ENCODE measurements at places on chromosomes 5 and 9. TPM values are rescaled to one million over a fixed set of nuclear protein-coding genes. Genes with fewer than 3 reads are reported as not detected.

DNA sequence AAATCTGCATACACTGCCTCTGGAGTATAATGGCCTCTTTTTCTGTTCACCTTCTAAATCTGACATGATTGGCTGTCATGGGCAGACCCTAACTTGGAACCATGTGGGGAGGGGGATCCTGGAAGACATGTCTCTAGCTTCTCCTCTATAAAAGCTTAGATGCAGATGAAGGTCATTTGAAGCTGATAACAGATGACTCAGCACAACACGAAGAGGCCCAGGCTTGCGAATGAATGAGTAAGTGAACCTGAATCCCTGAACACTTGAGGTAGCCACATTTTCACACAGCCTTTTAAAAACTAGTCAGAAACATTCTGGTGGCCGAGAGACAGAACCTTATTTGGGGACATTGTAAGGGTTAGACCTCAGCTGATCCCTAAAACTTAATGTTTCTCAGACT lies 282.6 kb downstream of the ELAVL2 start:
- no peak for DNase-seq

DNA sequence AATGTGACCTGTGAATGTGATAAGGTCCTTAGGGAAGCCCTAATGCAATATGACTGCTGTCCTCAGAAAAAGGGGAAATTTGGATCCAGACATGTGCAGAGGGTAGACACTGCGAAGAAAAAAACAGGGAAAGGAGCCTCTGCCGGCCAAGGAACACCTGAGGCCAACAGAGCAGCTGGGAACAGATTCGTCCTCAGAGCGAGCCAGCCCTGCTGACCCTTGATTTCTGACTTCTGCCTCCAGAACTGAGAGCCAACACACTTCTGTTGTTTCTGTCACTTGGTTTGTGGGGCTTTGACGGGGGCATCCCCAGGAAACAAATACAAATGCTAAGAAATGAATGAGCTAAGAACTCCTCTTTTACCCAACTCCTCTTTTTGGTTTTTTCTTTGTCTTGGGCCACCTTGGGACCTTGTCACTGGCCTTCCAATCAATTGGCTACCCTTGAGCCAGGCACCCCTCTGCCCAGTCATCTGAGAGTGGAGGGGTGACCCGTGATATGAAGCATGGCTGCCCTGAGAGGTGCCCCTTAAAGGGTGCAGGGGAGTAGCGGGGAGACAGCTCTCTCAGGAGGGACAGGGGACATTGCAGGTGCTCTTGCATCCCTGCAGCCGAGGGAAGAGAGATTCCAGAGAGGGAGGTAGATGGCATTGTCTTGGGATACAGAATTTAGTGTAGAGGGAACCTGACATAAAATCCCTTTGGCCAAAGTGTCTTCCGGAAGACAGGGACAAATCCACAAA lies 16.9 kb downstream of the TMOD1 start:
- DNase-seq, result no peak

- DNase-seq, result no peak
These were observed 106.9 kb upstream of the COL5A1 start for GRCh38 chr9:134534661-134535080.

- DNase-seq, result no peak
These were observed 6.3 kb downstream of the SLC12A7 start for GRCh38 chr5:1105350-1106265.

GAS1 gene
- 46.8 TPM for polyA plus RNA-seq

DNA sequence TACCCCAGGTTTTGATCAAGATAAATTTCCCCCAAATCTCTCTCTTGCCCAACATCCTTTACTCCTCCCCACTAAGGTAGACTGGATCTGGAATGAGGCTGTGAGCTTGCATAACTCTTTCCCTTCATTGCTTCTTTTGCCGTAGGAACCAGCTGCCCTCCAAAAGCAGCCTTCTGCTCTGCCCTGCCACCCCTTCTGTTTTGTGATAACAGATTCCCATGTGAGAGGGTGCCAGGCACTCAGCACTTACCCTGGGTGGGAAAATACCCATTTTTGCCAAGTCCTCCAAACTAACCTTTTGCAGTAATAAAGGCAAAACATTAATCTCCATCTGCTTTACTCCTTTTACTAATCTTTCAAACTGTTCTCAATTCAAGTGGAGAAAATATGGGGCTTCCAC lies 182.6 kb downstream of the ASTN2 start:
- DNase-seq, result no peak

DNA sequence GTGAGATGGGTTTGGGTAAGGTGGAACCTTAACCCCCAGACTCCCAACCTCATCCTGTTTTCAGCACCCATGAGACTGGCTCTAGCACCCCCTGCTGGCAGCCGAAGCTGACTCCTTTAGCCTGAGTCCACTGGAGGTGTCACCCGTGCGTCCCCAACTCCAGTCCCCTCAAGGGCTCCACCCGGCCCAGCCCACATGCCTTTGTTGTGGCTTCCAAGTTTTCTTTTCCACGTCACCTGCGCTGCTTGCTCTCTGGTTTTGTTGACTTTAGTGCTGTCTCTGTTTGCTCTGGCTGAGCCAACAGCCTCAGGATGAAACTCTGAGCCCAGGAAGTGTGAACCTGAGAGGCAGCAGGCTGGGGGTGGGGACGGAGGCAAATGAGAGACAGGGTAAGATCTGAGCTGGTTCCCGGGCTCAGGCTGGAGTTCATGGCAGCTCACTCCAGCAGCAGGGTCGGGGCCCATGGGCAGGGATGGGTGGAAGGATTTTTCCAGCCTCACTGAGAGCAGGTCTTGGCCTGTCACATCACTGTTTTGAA lies 13.2 kb upstream of the AQP7 start:
- no peak for DNase-seq

- no peak for DNase-seq
These were observed 109.6 kb upstream of the KCNN2 start for GRCh38 chr5:114252226-114252625.

GRCh38 chr9:128286440-128286839 lies 10.4 kb downstream of the SWI5 start:
- DNase-seq, result no peak

SLC12A2 gene
- 41.8 TPM for polyA plus RNA-seq

- no peak for DNase-seq
These were observed 66.0 kb upstream of the KLF9 start for GRCh38 chr9:70480405-70480980.

DNA sequence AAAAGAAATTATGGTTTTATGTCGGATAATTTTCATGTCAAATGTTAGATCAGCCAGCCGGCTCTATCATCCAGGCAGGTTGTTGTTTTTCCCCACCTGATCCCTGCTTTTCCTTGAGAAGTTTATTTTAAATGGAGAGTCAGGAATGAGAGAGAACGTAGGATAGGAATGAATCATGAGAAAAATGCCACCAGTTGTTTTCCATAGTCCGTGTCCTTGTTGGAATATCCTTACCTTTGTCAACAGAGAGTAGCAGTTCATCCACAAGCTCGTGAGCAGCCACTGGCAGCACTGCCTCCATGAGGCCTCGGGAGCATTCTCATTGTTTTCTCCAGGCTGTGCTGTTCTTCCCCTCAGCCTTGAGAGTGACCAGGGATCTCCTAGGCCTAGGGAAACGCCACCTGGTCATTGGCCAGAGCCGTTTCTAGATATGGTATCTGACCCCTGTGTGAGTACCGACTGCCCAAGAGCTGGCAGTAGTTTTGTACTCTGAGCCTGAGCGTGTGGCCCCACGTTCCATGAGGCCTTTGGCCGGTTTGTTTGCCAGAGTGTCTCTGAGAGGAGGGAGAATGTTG lies 293.3 kb downstream of the FANCC start:
- DNase-seq, result no peak

SLCO6A1 gene
- not detected for polyA plus RNA-seq

DNA sequence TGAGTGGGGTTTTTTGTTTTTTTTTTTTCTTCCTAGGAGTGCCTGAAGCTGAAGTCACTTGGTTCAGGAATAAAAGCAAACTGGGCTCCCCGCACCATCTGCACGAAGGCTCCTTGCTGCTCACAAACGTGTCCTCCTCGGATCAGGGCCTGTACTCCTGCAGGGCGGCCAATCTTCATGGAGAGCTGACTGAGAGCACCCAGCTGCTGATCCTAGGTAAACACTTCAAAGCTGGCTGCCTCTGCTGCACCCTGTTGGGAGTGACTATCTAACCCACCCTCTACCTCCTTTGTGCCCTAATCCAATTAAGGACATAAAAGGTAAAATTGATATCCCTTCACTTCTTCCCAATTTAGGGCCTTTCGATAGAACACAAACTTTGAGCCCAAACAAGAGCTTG lies 206.8 kb downstream of the SAXO1 start:
- no peak for DNase-seq

- no peak for DNase-seq
These were observed 424 bp downstream of the HNRNPA0 start for GRCh38 chr5:137753691-137754187.

DNA sequence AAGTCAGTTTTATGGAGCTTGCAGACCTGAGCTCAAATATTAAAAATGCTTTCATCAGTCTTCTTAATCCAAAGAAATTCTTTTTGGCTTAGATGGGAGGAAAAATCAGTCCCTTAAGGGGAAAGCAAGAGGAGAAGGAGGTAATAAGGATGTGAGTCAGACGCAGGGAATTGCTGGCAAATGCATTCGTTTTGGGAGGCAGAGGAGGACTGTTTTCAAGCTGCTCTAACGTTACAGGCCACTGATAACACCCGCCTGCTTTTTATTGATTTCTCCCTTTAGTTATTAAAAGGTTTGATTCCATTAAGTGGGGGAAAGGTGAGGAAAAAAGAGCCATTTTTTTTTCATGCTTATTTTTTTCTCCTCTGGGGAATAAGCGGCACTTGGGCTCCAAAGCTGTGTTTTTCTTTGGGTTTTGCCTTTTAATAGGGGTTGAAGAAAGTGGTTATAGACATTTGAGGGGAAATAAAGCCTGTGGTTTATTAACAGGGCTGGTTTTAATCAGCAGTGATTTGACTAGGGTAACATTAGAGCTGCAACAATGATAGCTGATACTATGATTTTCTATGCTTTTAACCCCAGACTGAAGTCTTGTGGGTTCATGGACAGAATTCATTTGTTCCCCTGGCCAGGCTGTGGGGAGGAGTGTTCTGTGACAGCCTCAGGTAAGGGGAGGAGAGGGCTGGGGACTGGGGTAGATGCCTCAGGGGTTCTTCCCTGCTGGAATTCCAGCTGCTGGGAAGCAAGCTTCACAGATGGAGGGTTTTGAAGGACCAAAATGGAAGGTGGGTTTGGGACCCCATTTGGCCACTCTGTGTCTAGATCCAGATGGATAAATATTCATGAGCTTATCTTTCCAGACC lies 225.2 kb downstream of the GAS1 start:
- DNase-seq, result no peak

DNA sequence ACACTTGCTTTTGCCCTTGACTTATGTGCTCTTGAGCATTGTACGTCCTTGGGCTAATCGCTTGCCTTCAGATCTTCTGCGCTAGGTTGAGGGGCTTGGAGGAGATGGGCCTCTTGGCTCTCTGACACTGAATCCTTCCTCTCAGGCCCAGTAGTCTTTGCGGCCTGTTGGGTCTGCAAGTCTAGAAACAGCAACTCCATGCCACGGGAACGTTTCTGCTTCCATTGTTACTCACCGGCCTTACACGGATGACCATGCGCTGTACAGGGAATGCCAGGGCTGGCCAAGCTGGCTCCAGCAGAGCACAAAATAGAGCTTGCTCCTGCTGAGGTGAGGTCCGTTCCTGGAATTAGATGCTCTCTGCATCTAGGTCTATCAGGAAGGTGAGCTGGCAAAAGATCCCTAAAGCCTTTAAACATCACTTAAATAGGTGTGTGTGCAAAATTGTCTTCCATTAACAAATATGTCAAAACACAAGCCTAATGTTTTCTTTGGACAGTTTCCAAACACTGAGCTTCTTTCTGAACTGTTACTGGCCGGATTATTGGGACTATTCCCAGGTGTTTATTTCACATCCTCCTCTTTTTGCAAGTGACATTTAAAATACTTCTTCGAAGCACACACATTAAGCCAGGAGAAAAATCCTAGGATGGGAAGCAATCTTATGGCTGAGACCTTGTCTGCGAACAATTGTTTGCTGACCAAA lies 29.7 kb downstream of the DAPK1 start:
- DNase-seq, result no peak

ADAMTS19 gene
- polyA plus RNA-seq, result 7.1 TPM

DNA sequence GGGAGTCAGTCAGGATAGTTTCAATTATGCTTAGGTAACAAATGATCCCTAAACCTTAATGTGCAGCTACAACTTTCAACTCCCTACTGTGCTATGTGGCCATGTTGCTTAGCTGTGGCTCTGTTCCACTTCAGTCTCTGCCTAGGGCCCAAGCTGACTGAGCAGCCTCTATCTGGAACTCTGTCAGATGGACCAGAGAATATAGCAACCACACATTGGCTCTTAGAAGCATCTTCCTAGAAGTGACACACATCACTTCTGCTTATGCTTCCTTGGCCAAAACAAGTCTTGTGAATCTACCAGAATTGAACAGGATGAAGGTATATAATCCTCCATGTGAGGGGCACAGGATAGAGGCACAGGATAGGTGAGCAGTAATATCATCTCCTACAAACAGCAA lies 36.7 kb upstream of the TNC start:
- no peak for DNase-seq
